ENCODE measurements at places on chromosomes 16 and 17. TPM values are rescaled to one million over a fixed set of nuclear protein-coding genes. Genes with fewer than 3 reads are reported as not detected.

Gene MT4
- total RNA-seq = not detected

Gene KRTAP4-1
- total RNA-seq = not detected

Gene ZFPM1
- total RNA-seq = 3.1 TPM

Gene CFAP97D1
- not detected for total RNA-seq

Gene RRAD
- 2.2 TPM for total RNA-seq

Gene NHLRC4
- not detected for total RNA-seq

GRCh38 chr16:21260870-21261791, 17.0 kb downstream of the CRYM start:
- peak overlapping the region; percentile 78 for H3K27ac ChIP-seq
- H3K4me1 ChIP-seq = peaks cover 62% of the 10 kb centered on the region
- H3K27me3 ChIP-seq = no peaks in the 10 kb centered on the region

- DNase-seq = no peak
- no peak overlapping the region for H3K4me3 ChIP-seq
- H3K27me3 ChIP-seq = no peaks in the 10 kb centered on the region
- no peak overlapping the region for H3K27ac ChIP-seq
Observed at GRCh38 chr16:21172650-21173049, 14.2 kb downstream of the LDAF1 start.

DNA sequence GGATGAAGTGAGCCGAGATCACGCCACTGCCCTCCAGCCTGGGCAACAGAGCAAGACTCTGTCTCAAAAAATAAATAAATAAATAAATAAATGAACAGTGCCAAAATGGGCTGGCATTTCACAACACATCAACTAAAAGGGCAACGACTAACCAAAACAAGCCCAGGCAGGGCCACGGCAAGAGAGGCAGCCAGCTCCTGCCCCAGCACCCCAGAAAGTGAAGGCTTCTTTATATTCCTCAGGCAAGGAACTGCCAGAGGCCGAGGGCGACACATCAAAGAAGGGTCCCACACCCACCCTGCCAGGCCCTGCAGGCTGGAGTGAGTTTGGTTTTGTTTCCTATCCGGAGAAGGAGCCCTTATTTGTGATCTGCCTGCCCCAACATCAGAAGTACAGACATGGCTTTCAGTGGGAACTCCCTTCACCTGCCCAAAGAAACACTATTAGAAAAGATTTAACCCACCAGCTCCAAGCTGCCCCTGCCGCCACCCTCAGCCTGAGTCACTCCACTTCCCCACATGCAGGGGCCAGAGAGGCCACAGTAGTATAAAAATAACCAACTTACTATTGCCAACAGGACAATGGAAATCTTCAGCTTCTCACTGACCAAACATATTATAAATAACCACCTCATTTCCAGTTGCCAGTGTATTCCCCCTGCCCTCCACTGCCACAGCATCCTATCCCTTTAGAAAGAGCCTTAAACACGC, 8.0 kb downstream of the FBXO31 start:
- peaks cover 19% of the 10 kb centered on the region for H3K4me1 ChIP-seq
- no peak overlapping the region for H3K27ac ChIP-seq
- DNase-seq = no peak
- peaks cover 14% of the 10 kb centered on the region for H3K36me3 ChIP-seq
- H3K4me3 ChIP-seq = no peak overlapping the region

- H3K27ac ChIP-seq = no peak overlapping the region
- H3K36me3 ChIP-seq = peaks cover 39% of the 10 kb centered on the region
- peaks cover 26% of the 10 kb centered on the region for H3K4me1 ChIP-seq
- no peak for DNase-seq
- H3K27me3 ChIP-seq = peaks cover 21% of the 10 kb centered on the region
- H3K4me3 ChIP-seq = no peak overlapping the region
Observed at GRCh38 chr16:30694926-30695693, 3.9 kb upstream of the SRCAP start.

DNA sequence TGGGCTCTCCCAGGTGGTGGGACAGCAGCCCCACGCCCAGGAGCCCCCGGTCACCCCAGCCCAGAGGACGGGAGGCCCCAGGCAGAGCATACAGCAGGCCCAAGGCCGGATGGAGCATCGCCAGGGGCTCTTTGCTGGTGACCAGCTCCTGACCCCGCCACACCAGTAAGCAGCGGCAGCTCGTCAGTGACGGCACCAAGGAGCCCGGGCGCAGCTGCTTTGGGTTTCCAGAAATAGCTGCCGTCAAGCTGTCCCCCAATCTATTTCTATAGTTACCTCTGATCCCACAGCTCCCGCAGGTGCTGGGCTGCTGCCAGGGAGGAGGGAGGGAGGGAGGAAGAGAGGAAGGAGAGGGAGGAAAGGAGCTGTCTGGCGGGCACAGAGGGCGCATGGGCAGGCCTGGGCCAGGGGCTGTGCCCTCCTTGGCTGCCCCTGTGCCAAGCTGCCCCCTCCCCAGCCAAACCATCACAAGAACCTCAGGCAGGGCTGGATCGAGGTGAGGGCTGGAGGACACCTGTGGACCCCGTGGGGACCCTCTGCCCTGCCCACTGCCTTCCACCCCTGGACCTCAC, 10.8 kb upstream of the RASD1 start:
- no peak for DNase-seq
- H3K4me3 ChIP-seq = no peak overlapping the region
- no peaks in the 10 kb centered on the region for H3K27me3 ChIP-seq
- H3K4me1 ChIP-seq = no peaks in the 10 kb centered on the region

DNA sequence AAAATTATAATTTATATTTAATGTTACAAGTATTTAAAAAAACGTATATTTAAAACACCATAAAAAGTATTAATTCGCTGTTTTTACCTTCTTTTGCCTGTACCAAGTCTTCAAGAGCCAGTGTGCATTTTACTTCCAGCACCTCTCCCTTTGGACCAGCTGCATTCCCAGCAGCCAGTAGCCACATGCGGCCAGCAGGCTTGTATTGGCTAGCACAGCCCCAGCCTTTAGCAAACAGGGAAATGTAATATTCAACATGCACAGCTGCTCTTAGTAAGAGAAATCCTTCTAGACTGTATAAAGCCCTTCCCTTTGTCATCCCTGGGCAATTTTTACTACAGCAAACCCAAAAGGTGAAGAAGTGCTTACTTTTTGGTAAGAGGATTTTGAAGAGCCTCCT, 6.6 kb downstream of the DHODH start:
- DNase-seq = no peak
- H3K36me3 ChIP-seq = peaks cover 6% of the 10 kb centered on the region
- H3K4me1 ChIP-seq = peaks cover 9% of the 10 kb centered on the region
- H3K27ac ChIP-seq = no peak overlapping the region
- H3K4me3 ChIP-seq = no peak overlapping the region

DNA sequence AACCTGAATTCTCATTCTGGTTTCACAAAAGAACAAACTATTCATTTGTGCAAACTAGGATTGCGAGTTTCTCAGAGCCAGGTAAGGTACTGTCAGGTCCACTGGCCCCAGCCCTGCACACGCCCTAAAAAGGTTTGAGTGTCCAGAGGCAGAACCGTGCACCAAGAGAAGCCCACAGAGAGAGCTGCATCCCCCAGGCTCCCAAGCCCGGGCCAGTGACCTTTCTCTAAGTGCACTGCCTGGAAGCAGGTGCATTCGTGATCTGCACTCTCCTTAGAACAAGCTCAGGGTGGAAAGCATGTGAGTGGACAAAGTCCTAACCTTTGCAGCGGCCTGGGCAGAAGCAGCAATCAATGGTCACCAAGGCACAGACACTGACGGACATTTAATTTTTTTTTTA, 26.8 kb downstream of the MEAK7 start:
- no peaks in the 10 kb centered on the region for H3K27me3 ChIP-seq
- H3K36me3 ChIP-seq = peaks cover 19% of the 10 kb centered on the region
- no peak overlapping the region for H3K4me3 ChIP-seq
- no peaks in the 10 kb centered on the region for H3K4me1 ChIP-seq

DNA sequence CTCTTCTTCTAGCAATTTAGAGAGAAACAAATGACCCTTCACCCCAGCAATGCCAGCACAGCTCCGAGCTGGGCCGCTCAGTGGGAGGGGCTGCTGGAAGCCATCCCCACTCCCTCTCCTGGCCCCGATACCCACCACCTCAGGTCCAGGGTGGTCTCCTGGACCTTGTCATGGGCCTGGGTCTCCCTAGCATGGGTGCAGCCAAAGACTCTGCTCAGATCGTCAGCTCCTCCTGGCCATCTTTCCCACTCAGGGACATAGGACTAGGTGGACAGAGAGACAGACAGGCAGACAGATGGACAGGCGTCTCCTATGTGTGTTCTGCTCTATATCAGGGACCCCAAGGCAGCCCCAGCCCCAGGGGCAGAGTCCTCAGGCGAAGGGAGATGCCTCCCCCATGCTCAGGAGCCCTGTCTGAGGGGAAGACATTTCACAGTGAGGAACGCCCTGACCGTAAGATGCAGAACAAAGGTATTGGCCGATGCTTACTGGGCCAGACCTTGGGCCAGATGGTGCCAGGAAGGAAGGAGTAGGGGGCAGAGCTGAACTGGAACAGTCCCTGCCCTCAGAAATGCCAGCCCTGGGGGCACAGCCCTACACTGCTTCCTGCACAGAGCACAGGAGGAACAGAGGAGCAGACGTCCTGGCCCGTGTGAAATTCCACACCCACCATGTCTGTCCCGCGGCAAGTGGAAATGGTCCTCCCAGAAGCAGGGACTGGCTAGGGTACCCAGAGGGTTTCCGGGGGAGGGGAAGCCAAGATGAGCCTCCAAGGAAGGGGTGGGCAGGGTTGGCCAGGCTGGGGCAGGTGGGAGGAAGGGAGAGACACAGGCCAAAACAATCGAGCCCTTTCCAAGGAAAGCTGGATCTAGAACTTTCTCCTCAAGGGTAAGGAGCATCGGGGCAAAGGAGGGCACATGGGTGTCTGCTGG, 13.0 kb downstream of the PITPNM3 start:
- peaks cover 6% of the 10 kb centered on the region for H3K36me3 ChIP-seq
- no peaks in the 10 kb centered on the region for H3K27me3 ChIP-seq
- no peak for DNase-seq
- no peak overlapping the region for H3K27ac ChIP-seq
- no peaks in the 10 kb centered on the region for H3K4me1 ChIP-seq

GRCh38 chr16:57434003-57434402, 13.2 kb downstream of the CIAPIN1 start:
- no peak for DNase-seq
- peaks cover 53% of the 10 kb centered on the region for H3K36me3 ChIP-seq
- no peaks in the 10 kb centered on the region for H3K27me3 ChIP-seq
- H3K4me1 ChIP-seq = no peaks in the 10 kb centered on the region
- H3K27ac ChIP-seq = no peak overlapping the region

- peak; percentile 82 for DNase-seq
- H3K27ac ChIP-seq = peak overlapping the region; percentile 66
- peaks cover 46% of the 10 kb centered on the region for H3K4me1 ChIP-seq
Observed at GRCh38 chr17:45440161-45440778, 7.6 kb upstream of the ARHGAP27 start.

GRCh38 chr17:76071531-76072147, 678 bp downstream of the SRP68 start:
- H3K4me1 ChIP-seq = peaks cover 11% of the 10 kb centered on the region
- peaks cover 49% of the 10 kb centered on the region for H3K36me3 ChIP-seq
- peaks cover 25% of the 10 kb centered on the region for H3K27me3 ChIP-seq
- peak overlapping the region; percentile 73 for H3K27ac ChIP-seq

- DNase-seq = no peak
- no peaks in the 10 kb centered on the region for H3K27me3 ChIP-seq
- no peaks in the 10 kb centered on the region for H3K4me1 ChIP-seq
- no peak overlapping the region for H3K4me3 ChIP-seq
Observed at GRCh38 chr16:26668026-26668425, 398.7 kb upstream of the C16orf82 start.

DNA sequence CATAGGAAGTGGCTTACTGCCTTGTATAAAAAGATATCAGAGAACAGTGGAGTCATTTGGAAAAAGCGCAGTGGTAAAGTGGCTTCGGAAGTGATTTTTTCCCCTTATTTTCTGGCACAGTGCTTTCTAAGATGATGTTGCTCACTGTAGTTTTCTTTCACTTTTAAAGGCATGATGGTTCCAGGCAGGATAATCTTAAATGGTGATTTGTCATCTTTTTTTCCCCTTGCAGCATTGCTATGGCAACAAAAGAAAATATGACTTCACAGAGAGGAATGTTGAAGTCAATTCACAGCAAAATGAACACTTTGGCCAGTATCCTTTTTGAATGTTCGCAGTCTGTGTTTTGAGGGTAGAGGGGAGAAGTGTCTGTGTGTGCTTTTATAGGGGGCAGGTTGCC, 42.5 kb downstream of the GOSR1 start:
- H3K4me3 ChIP-seq = no peak overlapping the region
- no peaks in the 10 kb centered on the region for H3K4me1 ChIP-seq
- H3K36me3 ChIP-seq = peaks cover 19% of the 10 kb centered on the region
- H3K27me3 ChIP-seq = no peaks in the 10 kb centered on the region
- no peak for DNase-seq

- H3K4me1 ChIP-seq = no peaks in the 10 kb centered on the region
- no peak overlapping the region for H3K27ac ChIP-seq
Observed at GRCh38 chr16:13305019-13305755, 403.8 kb downstream of the SHISA9 start.

DNA sequence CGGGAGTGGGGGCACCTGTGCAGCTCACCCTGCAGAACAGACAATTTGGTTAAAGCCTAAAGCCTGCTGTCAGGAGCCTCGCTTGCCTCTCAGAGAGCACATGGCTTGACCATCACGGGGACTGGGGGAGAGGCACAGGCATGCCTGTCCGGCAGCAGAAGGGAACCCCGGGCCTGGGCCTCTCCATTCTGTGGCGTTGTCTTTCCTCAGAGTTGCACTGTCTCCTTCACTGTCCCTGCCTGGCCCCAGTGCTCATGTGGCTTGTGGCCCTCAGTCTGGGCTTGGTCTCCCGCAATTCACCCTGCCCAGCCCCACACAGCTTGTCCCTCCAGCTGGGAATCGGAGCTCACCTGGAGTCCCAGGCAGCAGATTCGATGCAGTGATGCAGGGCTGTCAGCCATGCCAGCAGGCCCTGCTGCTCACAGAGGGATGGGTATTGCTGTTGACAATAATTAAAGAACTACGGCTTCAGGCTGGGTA, 189.9 kb downstream of the SEC14L1 start:
- H3K4me1 ChIP-seq = peaks cover 70% of the 10 kb centered on the region
- peaks cover 55% of the 10 kb centered on the region for H3K36me3 ChIP-seq
- H3K27ac ChIP-seq = no peak overlapping the region
- no peak for DNase-seq

Data from Calu3 (cell line).